Eye (tissue), 1 donor: ENCODE measurements at places on chromosomes 11 and 22.
A peak's percentile ranks its signal among the peaks of the same experiment; 100 is the strongest.

- no peak for DNase-seq
Observed at GRCh38 chr11:816433-816779, 2.3 kb upstream of the PNPLA2 start.

GRCh38 chr11:65537620-65538231, 12.8 kb downstream of the SCYL1 start:
- DNase-seq: no peak

- no peak for DNase-seq
Observed at GRCh38 chr11:55949330-55949729, 13.1 kb upstream of the OR5I1 start.

DNA sequence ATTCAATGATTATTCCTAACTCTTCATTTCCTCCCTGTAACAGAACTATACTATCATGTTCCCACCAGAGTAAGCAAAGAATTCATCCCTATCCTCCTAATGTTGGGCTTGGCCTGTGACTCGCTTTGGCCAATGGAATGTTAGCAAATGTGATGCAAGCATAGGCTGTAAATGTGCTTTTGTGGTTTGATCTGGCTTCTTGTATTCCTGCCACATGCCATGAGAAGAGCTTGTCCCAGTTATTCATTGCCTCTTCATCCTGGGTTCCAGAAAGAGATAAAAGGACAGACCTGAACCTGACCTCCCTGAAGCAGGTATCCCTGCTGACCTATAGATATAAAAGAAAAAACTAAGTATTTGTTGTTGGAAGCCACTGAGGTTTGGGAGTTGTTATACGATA, 51.0 kb downstream of the SYTL2 start:
- DNase-seq: no peak

DNA sequence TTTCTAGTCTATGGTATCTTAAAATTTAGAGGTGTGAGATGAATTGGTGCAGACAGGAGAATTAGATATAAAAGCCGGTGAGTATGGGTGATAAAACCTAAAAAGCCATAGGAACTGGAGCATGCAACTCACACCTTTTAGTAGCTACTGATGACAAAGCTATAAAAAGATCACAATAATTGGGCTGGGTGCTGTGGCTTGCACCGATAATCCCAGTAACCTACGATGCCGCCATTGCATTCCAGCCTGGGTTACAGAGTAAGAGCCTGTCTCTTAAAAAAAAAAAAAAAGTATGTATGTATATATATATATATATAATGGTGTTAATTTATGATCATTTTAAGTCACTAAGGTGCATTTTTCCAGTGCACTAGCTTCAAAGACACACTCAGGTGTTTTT, 17.2 kb downstream of the WEE1 start:
- DNase-seq: no peak

DNA sequence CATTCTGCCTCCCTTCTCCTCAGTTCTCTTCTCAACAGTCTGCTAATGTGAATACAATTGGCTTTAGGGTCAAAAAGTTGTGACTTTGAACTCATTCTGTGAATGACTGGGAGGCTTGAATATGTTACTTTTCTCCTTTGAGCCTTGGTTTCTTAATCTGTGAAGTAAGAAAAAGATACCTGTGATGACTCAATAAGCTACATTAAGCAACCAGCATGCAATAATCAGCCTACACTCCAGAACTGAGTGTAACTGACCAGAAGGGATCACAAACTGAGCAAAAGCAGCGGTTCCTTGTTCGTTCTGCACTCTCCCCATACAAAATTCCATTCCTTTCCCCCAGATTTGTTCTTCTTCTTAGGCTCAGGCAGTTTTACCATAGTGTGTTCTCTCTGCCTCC, 23.4 kb downstream of the ZNF202 start:
- DNase-seq: no peak

DNA sequence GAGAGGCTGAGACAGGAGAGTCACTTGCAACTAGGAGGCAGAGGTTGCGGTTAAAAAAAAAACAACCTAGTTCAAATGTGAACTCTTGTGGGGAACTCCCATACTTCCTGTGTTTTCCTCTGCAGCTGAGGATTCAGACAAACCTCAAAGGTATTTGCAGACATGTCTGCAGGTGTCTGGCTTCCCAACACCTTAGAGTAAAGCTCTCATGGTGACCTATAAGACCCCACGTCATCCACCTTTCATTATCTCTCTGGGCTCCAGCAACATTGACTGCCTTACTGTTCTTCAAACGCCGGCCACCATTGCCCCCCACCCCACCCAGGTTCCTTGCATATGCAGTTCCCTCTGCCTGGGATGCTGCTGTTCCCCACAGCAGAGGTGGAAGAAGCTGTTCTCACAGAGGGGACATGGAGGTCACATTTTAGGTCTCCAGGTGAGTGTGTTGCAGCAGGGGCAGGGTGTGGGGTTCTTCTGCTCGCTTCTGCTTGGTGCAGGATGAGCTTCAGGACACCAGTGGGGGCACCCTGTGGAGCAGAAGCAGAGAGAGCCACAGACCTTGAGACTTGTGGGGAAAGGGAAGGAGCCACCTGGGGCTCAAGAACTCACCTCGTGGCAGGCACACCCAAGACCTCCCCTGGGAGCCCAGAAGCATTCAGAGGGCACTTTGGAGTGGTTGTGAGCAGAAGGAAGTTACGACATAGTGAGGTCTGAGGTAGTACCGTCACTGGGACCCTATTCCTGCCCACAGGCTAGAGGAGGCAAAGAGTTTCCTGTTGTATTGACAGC, 203.2 kb downstream of the CSNK2A3 start:
- no peak for DNase-seq

GRCh38 chr11:70582886-70583641, 184.7 kb downstream of the CTTN start:
- DNase-seq: no peak

- no peak for DNase-seq
Observed at GRCh38 chr11:38476808-38477575, 1879.0 kb upstream of the RAG2 start.

DNA sequence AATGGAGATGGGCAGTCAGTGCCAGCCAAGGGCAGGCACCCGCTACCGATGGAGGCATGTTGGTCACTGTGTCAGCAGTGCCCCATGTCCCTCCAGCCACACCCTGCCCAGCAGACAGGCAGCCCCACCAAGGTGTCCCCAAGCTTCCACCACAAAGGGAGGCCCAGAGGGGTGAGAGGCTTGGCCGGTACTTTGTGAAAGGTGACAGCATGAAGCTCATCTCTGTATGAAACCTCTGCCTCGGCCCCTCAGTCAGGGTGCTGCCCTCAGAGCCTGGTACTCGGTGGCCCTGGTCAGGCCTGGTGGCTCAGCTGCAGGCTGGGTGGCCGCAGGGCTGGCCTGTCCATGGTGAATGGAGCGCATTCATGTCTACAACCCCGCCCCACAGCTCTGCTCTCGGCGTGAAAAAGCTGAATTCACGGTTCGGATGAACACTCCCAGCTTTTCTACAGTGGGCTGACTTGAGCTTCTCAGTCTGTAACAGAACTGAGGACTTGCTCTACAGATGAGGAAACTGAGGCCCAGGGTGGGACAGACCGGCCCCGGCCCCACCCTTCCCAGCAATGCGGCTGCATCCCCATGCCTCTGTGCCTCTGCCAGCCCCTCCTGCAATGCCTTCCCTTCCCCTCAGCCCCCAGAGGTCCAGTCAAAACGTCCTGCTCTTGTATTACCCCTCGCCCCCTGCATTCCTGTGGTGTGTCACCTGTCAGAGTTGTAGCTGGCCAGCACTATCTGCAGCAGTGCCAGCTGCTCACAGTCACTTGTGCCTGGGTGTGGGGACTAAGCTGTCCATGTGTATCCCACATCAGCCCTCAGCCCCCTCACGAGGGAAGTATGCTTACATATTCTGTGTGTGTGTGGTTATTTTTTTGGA, 27.7 kb downstream of the RSPH14 start:
- DNase-seq: no peak

DNA sequence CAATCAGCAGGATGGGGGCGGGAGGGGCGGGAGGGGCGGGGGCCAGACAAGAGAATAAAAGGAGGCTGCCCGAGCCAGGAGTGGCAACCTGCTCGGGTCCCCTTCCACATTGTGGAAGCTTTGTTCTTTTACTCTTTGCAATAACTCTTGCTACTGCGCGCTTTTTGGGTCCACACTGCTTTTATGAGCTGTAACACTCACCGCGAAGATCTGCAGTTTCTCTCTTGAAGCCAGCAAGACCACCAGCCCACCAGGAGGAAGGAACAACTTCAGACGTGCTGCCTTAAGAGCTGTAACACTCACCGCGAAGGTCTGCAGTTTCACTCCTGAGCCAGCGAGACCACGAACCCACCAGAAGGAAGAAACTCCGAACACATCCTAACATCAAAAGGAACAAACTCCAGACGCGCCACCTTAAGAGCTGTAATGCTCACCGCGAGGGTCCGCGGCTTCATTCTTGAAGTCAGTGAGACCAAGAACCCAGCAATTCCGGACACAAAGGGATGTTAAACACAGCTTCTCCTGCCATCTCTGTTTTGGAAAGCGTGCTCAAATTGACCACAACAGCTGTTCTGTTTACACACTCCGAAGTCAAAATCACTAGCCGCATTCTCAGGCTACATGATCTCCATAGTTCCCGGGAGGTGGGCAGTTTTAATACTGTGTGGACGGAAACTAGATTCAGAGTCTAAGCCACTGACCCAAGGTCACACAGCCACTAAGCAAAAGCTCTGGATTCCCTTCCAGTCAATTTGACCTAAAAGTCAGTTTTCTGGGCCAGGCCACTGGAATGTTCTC, 11.9 kb downstream of the PLAAT2 start:
- DNase-seq: no peak

GRCh38 chr11:131888230-131888855, 517.9 kb downstream of the NTM start:
- DNase-seq: peak; percentile 57

GRCh38 chr11:106242718-106243415, 165.4 kb downstream of the AASDHPPT start:
- no peak for DNase-seq

- no peak for DNase-seq
Observed at GRCh38 chr11:65043881-65044501, 3.0 kb downstream of the SAC3D1 start.

DNA sequence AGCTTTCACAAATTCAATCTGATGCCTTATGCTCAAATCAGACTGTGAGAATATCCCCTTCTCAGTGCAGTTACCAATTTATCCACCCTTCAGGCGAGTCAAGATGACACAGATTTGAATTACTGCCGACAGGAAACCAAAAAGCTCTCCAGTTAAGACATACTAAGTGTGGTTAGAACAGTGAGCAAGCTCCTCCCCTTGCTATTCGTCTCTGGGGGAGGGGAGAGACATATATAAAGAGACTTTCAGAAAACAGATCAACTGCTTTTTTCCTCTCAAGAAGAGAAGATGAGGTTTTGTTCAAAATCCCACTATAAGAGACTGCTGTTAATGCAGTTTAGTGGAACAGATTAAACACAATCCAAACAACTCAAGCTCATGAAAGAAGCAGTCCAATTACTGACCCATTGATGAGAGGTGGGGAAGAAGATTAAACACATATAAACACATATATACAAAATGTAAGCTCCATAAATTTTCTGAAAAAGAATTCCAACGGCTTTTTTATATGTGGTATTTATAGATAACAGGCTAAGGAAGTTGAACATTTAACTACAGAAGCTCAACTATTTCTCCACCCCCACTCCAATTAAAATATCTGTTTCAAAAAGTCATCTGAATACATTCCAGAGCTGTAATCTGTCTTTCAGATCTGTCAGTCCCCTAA, 102.7 kb downstream of the MRTFA start:
- DNase-seq: peak; percentile 51

GRCh38 chr11:32088117-32088941, 2.5 kb upstream of the RCN1 start:
- DNase-seq: no peak

- DNase-seq: no peak
Observed at GRCh38 chr11:16367252-16367651, 10.9 kb upstream of the SOX6 start.

GRCh38 chr22:27980424-27981148, 61.5 kb upstream of the PITPNB start:
- no peak for DNase-seq

- no peak for DNase-seq
Observed at GRCh38 chr11:92413757-92414513, 189.3 kb downstream of the FAT3 start.

- no peak for DNase-seq
Observed at GRCh38 chr11:5224538-5225479, 2.1 kb downstream of the HBB start.

DNA sequence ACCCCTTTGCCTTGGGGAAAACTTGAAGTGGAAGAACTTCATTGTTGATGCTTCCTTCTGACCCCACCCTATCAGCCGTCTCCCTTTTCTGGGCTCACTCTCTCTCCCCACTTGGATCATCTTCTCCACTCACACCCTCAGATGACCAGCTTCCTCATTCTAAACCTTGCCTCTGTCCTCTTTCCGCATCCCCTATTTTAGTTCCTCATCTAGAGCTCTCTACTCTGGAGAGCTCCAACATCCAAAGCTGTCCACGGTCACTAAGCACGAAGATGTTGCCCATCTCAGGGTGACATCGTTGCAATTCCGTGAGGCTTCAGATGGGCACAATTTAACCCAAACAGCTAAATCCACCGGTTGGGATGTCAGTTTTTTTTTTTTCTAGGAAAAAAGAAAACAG, 31.6 kb upstream of the ME3 start:
- no peak for DNase-seq

DNA sequence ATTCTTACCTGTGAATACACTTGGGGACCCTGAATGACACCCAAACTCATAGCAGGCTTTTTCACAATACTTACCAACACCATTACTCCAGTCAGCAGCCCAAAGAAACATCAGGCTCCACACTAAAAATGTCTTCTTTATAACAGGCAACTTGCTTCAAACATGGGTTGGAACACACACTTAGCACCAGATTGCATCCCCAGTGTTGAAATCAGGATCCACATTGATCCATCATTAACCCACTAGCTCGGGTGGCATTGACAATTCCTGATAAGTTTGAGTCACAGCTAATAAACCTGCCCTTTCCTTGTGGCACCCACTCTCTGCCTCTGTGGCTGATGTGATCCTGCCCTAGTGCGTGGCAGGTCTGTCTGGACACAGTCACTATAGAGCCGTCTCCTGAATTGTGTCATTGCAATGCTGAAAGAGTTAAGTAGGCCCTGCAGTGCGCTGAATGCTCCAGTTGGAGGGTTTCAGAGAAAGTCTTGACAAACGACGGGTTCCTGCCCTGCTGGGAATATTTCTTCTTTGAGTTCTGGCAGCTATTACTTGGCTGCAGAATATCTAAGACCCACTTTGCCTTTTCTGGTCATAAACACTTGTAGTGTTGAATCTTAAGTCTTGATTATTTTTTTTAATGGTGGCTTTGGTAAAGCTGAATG, 19.6 kb upstream of the C11orf96 start:
- peak; percentile 29 for DNase-seq

GRCh38 chr11:28400331-28401100, 292.3 kb downstream of the METTL15 start:
- DNase-seq: peak; percentile 32

DNA sequence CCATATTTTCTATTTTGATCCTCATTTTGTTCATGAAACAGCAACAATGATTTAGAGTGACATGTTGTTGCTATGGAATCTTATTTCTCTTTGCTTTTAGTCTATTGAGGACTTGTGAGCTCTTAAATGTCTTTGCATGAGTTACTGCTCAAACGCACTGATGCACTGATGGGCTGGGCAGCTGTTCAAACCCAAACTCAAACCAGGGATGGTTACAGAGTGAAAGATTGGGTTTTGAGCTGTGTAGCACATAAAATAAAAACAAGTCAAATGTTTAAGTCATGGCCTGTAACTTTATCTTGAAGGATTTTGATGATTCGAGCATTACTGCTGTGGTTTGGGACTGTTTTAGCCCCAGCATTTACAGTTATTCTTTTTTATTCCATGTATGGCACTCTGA, 20.1 kb upstream of the NCAM1 start:
- peak; percentile 62 for DNase-seq
